Stimulated activated CD4-positive, alpha-beta T cell treated with anti-CD3 and anti-CD28 coated beads, TNF-alpha, amount 100 ng/mL, for 4 hours (primary cell): ENCODE measurements at places on chromosomes 3 and 15.

GRCh38 chr3:174346141-174346540 is 513.0 kb upstream of the NAALADL2 start:
- no peak for DNase-seq

GRCh38 chr3:198071602-198072287 is 111.7 kb downstream of the LMLN start:
- peak; percentile 11 for DNase-seq

GRCh38 chr15:45522328-45523165 is at the start of gene SLC30A4:
SLC30A4 (minus strand) TSS chr15:45522755; CDS start chr15:45522354, 401 bp downstream.
- peak; percentile 52 for DNase-seq

DNA sequence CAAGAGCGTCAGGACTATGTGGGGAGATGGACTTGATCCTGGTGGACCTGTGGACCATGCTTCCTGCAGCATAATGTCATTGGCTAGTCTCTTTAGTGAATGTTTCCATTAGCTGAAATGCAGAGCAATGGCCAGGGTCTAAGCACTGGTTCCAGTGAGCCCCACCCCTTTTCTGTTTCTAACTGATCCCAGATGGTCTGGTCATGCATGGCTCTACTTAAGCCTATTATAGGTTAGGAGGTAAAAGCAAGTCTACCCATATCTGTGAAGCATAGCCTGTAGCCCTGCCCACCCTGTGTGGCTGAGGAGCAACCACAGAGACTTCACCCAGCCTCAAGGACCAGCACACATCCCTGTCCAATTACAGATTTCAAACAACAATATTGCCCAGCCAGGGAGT is 419.2 kb downstream of the ZNF385D start:
- no peak for DNase-seq

GRCh38 chr15:67556976-67557570 is 14.6 kb downstream of the MAP2K5 start:
- no peak for DNase-seq

GRCh38 chr15:40142428-40142827 is 18.4 kb upstream of the BUB1B start:
- DNase-seq, result no peak

DNA sequence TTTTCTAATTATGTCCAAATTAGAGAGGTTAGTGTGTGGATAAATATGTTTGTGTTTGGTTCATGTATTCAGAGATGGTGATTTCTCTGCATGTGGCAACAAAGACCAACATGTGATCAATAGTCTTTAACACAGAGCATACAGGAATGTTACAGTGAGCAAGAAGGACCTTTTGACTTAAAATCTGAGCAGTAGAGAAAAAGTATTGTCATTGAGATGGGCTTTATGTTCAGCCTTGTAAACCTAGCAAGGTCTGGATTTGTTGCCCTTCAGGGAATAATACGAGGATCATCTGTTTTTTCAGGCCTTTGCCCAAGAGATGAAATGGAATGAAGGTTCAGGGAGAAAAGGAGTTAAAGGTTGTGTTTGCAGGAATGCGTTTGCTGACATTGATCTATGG is 161.8 kb upstream of the NECTIN3 start:
- DNase-seq, result no peak

DNA sequence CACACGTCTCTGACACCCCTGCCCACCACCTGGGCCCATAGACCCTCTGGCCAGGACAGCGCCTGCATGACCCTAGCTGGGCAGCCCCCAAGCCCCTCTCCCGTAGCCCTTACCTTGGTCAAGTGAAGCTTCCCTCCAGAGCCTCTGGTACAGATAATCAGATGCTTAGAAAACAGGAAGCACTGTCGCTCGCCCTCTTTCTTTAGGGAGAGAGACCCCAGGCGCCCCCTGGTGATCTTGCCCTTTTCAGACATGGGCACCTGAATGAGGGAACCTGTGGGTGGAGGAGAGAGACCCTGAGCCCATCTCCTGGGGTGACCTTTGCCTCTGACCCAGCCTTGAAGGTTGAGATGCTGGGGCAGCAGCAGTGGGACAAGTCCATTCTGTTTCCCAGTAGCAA is 65.4 kb downstream of the RASGRF1 start:
- no peak for DNase-seq

GRCh38 chr3:39294446-39295183 is 14.8 kb upstream of the CX3CR1 start:
- DNase-seq, result no peak

DNA sequence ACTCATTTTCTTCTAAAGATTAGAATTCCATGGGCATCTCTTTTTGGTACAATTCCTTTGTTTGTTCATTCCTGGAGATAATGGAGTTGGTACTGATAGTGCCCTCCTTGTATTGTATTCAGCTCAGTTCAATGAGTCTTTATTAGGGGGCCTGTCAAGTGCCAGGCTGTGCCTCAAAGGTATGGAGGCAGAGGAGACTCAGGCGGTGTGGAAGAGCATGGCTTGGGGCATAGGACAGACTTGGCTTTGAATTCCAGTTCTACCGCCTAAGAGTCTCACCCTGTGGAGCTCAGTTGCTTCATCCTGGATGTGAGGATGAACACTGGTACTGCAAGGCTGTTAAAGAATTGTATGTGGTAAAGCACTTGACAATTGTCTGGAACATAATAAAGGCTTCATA is 196.6 kb upstream of the IL12A start:
- no peak for DNase-seq

DNA sequence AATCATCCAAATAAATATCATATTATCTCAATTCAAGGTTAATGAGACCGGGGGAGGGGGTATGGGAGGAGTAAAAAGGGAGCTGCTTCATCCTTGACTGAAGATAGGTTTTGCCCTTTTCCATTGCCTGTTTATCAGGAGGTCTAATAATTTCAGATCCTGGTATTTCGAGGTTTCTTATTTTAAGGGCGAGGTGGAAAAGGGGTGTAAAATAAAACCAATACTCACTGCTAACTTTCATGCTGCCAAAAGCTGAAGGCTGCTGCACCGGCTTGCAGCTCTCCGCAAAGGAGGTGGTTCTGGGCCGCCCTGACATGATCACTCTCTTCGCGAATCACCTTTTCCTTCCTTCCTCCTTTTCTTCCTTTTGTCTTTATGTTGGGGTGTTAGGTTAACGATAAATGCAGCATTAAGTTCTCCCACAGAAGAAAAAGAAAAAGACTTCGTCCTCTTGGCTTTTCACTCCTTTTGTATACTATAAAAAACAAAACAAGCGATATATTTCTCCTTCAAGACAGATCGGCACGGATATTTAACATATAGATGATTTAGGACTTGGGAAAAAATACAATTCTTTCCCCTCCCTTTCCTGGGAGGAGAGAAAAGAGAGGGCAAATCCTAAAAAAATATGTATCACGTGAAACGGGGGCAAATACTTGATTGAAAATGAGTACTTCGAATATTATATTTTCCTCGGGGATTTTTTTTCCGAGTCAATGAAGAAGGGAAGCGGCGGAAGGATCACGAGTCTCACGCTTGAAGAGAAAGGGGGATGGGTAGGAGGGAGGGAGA is 932 bp downstream of the GSK3B start:
- DNase-seq, result no peak

DNA sequence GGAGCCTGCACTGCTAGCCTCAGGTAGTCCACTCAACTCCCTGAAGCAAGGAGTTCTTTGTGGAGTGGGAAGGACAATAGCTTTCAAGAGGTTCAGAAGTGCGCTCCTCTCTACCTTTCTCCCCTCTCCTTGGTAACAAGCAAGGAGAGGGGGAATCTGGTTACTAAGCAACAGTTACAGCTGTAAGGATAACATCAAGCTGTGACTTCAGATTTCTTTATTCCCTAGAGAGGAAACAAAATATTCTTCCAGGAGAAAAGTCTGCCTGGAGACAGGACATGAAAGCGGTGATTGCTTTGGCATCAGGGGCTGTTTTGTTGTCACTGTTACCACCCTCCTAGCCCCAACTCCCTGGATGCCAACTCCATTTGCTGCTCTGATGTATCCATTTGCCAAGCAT is 70.4 kb downstream of the TRANK1 start:
- DNase-seq, result no peak

DNA sequence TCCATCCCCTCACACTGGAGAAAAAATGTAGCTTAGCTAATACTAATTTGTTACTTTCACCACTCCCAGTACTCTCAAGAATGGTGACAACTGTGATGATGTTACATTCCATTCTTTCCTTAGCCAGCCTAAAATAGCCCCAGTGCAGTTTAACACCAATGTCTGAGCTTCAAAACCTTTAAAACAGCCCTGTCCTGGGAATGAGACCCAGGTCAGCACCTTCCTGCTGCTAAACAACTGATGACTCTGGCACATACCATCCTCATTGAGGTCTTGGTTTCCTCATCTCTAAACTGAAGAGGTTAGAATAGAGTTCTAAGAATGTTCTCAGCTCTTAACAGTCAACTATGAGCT is 3.8 kb downstream of the SCAMP2 start:
- DNase-seq, result no peak

DNA sequence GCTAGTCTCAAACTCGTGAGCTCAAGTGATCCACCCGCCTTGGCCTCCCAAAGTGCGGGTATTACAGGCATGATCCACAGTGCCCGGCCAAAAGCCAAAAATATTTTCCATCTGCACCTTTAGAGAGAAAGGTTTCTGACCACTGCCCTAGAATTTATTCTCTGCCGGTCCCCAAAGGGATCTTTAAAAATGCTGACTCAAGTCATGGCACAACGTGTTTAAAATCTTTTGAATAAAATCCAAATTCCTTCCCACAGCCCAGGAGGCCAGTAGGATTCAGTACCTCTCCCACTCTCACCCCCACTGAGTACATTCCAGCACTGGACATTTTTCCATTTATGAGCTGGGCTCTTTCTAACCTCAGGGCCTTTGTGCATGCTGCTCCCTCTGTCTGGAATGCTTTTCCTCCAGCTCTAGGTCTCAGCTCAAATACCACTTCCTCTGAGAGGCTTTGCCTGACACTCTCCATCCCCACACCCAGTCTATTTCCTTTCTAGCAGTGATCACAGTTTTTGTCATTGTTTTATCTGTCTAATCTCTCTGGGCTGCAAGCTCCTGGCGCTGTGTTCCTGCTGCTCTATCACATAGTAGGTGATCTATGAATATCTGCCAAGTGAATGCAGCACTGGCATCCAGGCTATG is 502.9 kb downstream of the SHQ1 start:
- no peak for DNase-seq

- no peak for DNase-seq
These were observed 72.1 kb downstream of the NOX5 start for GRCh38 chr15:69086427-69087204.

- DNase-seq, result no peak
These were observed 1090.9 kb downstream of the TBL1XR1 start for GRCh38 chr3:176106380-176106779.

DNA sequence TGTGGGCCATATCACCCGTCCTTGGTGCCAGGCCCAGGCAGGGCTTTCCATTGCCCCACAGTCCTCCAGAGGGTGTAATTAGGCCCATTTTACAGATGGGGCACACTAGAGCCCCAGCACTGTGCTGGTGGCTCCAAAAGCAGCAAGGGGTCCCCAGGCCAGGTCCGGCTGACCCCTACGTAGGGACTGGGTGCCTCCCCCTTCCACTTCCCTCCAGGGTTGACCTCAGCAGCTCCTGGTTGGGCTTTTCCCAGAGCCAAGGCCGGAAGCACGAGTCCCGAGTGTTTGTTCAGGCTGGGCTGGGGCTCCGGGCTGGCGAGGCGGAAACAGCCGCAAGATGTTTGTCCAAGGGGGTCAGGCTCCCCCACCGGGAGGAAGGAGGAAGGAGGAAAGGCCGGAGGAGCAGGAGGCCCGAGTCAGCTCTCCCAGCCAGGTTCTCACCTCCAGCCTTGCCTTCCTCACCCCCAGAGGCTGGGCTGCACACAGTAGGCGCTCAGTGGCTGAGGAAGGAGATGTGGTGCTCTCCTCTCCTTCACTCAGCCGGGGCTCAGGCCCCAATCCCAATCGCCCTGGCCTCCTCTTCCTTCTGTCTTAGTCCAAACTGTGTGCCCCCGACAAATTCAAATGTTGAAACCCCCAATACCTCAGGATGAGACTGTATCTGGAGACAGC is 17.1 kb upstream of the PLXND1 start:
- DNase-seq, result no peak

DNA sequence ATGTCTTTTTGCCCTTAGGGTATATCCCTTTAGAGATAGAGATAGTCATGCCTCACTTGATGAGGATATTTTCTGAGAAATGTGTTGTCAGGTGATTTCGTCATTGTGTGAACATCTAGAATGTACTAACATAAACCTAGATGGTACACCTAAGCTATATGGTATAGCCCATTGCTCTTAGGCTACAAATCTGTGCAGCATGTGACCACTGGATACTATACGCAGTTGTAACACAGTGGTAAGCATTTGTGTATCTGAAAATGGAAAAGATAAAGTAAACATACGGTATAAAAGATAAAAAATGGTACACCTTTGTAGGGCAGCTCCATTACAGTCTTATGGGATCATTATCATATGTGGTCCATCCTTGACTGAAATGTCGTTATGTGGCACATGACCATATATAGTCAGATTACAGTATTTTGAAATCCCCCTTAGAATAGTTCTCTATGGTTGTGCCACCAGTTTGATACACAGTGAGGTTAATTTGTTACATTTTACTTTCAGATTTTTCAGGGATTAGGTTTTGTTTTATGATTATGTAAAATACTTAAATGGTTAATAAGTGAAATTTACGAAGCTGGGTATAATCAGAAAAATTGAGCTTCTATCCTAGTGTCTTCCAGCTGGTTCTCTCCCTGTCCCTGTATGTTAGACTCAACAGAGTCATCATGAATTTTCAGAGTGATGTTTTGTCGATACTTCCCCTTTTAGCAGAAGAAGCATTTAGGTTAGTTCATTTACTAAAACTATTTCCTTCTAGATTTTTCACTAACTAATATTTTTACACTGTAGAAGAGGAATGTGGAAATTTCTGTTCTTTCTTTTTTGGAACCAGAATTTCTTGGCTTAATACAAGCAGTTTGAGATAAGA is 12.8 kb downstream of the SETD5 start:
- no peak for DNase-seq

DNA sequence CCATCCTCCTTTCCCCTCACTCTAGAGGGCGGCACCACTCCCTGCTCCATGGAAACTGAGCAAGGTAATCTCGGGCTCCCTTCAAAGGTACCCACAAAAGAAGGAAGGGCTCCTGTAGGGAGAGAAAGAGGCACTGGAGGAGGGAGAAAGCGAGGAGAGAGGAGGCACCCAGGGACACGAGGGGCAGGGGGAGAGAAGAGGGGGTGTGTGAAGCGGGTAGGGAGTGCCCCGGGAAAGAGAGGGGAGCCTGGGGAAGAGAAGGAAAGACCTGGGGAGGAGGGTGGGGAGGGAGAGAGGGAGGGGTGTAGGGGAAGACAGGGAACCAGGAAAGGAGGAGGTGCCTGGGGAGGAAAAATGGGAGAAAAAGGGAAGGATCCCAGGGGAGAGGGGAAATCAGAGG is 523 bp downstream of the VILL start:
- no peak for DNase-seq

DNA sequence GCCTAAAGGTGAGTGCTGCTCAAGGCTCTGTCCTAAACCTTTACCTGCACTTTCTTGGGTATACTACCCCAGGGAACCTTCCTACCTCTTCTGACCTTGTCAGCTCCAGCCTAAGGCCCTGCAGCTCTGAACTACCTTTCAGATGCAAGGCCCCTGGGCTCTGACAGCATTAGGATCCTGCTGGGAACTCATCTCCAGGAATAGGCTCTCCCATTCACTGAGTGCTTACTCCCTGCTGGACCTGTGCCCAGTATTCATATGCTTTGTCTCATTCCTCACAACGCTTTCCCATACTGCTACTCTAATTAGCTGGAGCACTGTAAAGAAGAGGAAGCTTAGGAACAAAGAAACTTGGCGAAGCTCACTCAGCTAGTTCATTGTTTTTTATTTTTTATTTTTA is 53.8 kb upstream of the RAB6B start:
- DNase-seq, result no peak
